ENCODE measurements at places on chromosomes 6 and 20.

DNA sequence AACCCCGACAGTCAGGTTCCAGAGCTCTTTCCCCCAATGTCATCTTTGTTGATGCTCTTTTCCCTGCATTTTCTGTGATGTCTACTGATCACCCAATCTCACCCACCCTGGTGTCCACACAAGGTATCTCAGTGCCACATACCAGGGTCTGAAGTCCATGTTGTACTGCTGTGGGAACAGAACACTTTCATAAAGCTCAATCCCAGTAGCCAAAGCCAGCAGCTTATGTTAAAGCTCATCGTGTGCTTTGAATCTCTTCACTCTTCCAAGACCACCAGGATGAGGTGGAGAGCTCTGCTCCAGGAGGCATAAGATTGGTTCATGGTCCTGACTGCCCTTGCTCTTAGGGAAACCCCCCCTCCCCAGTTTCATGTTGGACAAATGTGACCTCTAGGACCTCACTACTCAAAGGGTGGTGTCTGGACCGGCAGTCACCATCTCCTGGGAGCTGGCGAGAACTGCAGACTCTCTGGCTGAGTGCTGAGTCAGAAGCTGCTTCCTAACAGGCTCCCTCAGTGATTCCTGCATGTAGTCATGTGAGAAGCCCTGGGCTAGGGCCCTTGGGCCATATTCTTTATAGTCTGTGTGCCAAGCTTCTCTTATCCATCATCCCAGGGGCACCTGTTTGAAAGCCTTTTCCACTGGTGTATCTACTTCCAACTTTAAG lies 13.4 kb upstream of the CPNE5 start:
- DNase-seq: no peak

DNA sequence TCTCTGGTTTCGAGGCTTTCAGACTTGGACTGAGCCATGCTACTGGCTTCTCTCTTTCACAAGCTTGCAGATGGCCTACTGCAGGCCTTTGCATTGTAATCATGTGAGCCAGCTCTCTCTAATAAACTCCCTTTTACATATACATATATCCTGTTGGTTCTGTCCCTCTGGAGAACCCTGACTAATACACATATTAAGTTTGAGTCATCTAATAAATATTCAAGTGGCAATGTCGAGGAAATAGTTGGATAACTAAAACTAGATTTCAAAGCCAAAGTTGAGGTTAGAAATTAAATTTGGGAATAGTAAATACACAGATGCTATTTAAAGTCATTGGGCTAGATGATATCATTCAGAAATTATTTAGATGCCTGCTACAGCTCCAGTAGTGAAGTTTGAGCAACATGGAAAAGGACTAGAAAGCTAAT lies 1343.4 kb downstream of the GRIK2 start:
- DNase-seq: no peak

DNA sequence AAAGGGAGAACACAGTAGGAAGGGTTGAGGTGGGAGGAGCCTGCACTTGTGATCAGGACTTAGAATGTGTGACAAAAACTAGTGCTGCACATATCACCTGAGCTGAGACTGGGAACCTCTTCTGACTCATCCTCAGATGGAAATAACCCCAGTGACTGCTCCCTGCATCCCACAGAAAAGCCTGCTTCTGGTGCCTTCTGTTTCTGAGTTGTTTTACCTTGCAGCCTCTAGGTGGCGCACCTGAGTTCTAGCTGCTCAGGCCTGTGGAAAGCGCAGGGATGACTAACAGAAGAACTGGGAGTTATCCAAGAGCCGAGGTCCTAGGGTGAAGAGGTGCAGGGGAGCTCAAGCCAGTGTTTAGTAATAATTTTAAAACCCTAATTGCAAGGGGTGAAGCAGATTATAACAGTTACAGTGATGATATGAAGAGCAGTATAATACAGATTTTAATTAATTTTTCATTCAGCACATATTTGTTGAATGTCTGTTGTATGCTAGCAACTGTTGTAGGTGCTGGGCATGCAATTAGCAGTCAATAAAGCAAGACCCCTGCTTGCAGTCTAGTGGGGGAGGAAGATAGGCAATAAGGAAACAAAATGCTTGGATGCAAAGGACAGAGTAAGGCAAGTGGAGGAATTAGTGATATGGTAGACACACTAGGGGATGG lies 302.5 kb downstream of the DHX35 start:
- DNase-seq: no peak

DNA sequence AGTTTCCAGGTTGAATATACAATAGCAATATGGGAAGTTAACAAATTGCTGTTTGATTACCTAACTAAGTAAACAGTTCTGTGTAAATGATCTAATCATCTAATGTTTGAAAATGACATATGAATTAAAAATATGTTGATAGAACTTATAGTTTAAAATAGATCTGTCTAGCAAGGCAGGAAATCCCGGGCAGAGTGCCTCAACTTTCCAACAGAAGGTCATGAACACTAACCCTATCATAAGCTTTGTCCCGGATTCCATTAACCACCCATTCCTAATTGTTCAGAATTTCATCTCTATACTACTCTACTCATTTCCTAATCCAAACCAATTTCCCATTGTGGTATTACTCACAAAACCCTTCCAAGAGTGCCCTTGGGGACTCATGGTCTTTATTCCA lies 10.2 kb downstream of the TAAR1 start:
- no peak for DNase-seq

DNA sequence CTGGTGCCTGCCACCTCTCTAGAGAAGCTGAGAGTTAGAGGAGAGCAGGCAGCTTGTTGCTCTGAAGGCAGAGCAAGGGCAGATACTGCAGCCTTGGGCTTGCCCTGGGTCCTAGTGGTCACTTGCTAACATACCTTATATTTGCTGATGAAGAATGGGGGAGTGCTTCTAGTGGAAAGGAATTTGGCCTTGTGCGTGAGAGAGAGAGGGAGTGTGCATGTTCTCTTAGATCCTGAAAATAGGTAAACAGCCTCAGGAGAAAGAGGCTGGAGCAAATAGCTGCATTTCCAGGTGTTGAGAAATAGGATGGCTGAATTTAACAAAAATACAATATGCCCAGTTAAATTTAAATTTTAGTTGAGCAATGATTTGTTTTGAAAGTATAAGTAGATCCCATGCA lies 724.5 kb upstream of the FLRT3 start:
- DNase-seq: no peak

Measured in activated CD4-positive, alpha-beta T cell treated with anti-CD3 and anti-CD28 coated beads for 1 hour (primary cell).